ENCODE measurements at places on chromosomes 7 and 10. TPM values are rescaled to one million over a fixed set of nuclear protein-coding genes. Genes with fewer than 3 reads are reported as not detected.

GRCh38 chr10:109968953-109969759 is 38.6 kb upstream of the ADD3 start:
- DNase-seq = no peak

RAPGEF5 gene
- 88.7 TPM for polyA plus RNA-seq

TMEM140 gene
- polyA plus RNA-seq = 16.4 TPM

- DNase-seq = no peak
These were observed 121.1 kb downstream of the ZNF277 start for GRCh38 chr7:112327566-112327965.

DNA sequence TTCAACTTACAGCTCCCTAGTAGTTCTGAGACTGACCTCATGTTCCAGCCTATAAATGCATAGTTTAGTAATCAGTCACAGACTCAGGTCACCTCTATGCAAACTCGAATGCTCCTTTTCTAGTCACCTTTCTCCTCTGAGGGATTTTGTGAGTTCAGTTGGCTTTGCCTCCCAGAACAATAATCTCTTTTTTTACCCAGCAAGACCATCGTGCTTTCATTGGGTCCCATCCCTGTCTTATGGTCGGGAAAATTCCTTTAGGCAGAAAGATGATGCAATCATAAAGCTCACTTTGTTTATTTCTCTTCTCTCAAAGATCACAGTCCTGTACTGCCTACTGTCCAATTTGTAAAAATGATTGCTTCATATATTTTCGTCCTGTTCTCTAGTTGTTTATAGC is 38.4 kb downstream of the TWIST1 start:
- no peak for DNase-seq

CRYGN gene
- 0.55 TPM for polyA plus RNA-seq

SERPINE1 gene
- 2.0 TPM for polyA plus RNA-seq

- no peak for DNase-seq
These were observed 13.2 kb upstream of the ITPRID1 start for GRCh38 chr7:31500656-31501055.

MSMB gene
- polyA plus RNA-seq = not detected

GRCh38 chr7:15085366-15085765 is 182.8 kb upstream of the DGKB start:
- DNase-seq = no peak

PAPOLB gene
- polyA plus RNA-seq = 0.18 TPM

DNA sequence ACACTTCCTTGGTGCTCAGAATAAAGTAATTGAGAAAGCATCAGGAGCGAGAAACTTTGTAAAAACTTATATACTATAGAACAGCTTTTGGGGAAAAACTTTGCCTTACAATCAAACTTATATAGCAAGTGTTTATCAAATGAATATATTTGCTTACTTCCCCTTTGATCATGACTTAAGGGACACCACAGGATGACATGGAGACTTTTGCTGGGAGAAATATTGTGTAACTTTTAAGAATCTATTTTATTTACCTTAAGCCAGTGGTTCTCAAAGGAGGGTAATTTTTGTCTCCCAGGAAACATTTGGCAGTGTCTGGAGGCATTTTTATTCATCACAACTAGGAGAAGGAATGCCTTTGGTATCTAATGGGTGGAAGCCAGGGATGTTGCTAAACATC is 173.8 kb upstream of the HABP2 start:
- DNase-seq = no peak

DNA sequence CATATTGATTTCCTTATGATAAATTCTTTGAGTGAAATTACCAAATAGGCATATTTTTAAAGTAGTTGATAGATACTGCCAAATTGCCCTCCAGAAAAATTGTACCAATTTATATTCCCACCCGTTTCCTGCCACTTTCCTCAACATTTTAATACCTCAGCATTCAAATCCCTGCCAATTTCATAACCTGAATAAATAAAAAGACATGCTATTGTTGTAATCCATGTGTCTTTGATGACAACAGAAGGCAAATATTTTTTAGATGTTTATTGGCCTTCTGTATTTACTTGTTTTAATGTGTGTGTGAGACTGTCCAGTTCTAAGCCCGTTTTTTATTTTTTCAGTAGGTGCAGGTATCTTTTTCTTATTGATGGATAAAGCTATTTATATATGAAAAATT is 71.7 kb downstream of the TEX36 start:
- no peak for DNase-seq

DKK1 gene
- polyA plus RNA-seq = 4.8 TPM

All from right lung (tissue), 10 donors.